Mesothelial cell of epicardium (in vitro differentiated cells): ENCODE measurements at places on chromosomes 1 and 21. TPM values are rescaled to one million over a fixed set of nuclear protein-coding genes. Genes with fewer than 3 reads are reported as not detected.

The MPZL1 gene
- total RNA-seq, result 134 to 154 TPM (median 138 TPM) in 3 replicates

The APCS gene
- total RNA-seq, result not detected in 3 replicates

The ABCG1 gene
- 4.2 to 4.4 TPM (median 4.3 TPM) in 3 replicates for total RNA-seq

The CALML6 gene
- 1.6 to 2.7 TPM (median 1.9 TPM) in 3 replicates for total RNA-seq

The STUM gene
- total RNA-seq, result 0.07 to 0.18 TPM (median 0.09 TPM) in 3 replicates

The HSD11B1 gene
- 0.63 TPM in 1 of 3 replicates, not detected in the others for total RNA-seq

The HAPLN2 gene
- 0.76 to 1.2 TPM (median 1.2 TPM) in 3 replicates for total RNA-seq

The S100A6 gene
- total RNA-seq, result 2.4 to 4.4 TPM (median 3.9 TPM) in 3 replicates

The AADACL4 gene
- total RNA-seq, result 0.31 to 0.36 TPM (median 0.31 TPM) in 3 replicates

The PPIAL4G gene
- total RNA-seq, result 0.13 TPM in 1 of 3 replicates, not detected in the others

GRCh38 chr1:228352677-228353481 is 53.8 kb downstream of the TRIM11 start:
- no peak overlapping the region for H3K4me3 ChIP-seq
- DNase-seq, result no peak
- H3K36me3 ChIP-seq, result peaks cover 1% of the 10 kb centered on the region
- H3K27ac ChIP-seq, result no peak overlapping the region
- no peaks in the 10 kb centered on the region for H3K27me3 ChIP-seq

DNA sequence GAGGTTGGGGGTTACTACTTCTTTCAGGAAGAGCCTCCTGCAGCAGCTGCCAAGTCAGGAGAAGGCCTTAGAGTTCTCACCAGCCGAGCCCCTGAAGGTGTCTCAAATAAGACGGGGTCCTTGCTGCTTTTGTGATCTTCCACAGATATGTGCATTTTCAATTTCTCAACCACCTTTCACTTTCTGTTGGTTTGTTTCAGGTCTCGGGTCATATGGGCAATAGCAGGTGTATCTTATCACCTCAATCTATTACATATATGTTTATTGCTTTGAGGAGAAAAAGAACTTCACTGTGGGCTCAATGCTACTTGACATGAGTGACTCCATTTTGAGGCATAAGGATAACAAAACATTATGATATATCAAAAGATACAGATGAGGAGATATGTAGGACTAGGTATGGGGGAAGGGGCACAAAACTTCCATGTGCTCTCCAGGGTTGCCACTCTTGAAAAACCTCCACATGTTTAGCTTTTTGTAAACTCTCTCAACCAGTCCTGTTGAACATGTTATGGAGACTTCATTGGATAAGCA is 1171.4 kb upstream of the ADGRL2 start:
- no peaks in the 10 kb centered on the region for H3K27me3 ChIP-seq
- DNase-seq, result no peak
- no peak overlapping the region for H3K27ac ChIP-seq

- H3K36me3 ChIP-seq, result no peaks in the 10 kb centered on the region
- no peak overlapping the region for H3K27ac ChIP-seq
- H3K4me1 ChIP-seq, result no peaks in the 10 kb centered on the region
- DNase-seq, result no peak
- peaks cover 15% of the 10 kb centered on the region for H3K27me3 ChIP-seq
- H3K4me3 ChIP-seq, result no peak overlapping the region
Observed at GRCh38 chr1:33072707-33073106, 8.2 kb upstream of the AZIN2 start.

GRCh38 chr1:228804640-228805413 is 69.5 kb downstream of the RHOU start:
- H3K36me3 ChIP-seq, result no peaks in the 10 kb centered on the region
- no peaks in the 10 kb centered on the region for H3K27me3 ChIP-seq
- peak overlapping the region; percentile 37 for H3K27ac ChIP-seq
- H3K4me1 ChIP-seq, result peaks cover 42% of the 10 kb centered on the region
- no peak overlapping the region for H3K4me3 ChIP-seq
- DNase-seq, result no peak

GRCh38 chr1:29732453-29732852 is 496.1 kb downstream of the PTPRU start:
- no peak overlapping the region for H3K27ac ChIP-seq
- no peaks in the 10 kb centered on the region for H3K36me3 ChIP-seq
- DNase-seq, result no peak
- peaks cover 10% of the 10 kb centered on the region for H3K27me3 ChIP-seq
- H3K4me3 ChIP-seq, result no peak overlapping the region

GRCh38 chr1:182806015-182806678 is 16.6 kb downstream of the NPL start:
- H3K4me1 ChIP-seq, result no peaks in the 10 kb centered on the region
- DNase-seq, result no peak
- H3K27ac ChIP-seq, result no peak overlapping the region
- no peaks in the 10 kb centered on the region for H3K27me3 ChIP-seq

GRCh38 chr1:152577168-152577567 is 3.1 kb downstream of the LCE3D start:
- H3K27me3 ChIP-seq, result no peaks in the 10 kb centered on the region
- H3K4me3 ChIP-seq, result no peak overlapping the region
- H3K27ac ChIP-seq, result no peak overlapping the region
- H3K4me1 ChIP-seq, result no peaks in the 10 kb centered on the region

- no peaks in the 10 kb centered on the region for H3K36me3 ChIP-seq
- H3K27me3 ChIP-seq, result no peaks in the 10 kb centered on the region
- H3K4me1 ChIP-seq, result peaks cover 48% of the 10 kb centered on the region
- no peak for DNase-seq
- no peak overlapping the region for H3K4me3 ChIP-seq
Observed at GRCh38 chr1:47809301-47810084, 187.7 kb downstream of the TRABD2B start.

GRCh38 chr1:114503916-114504422 is 7.0 kb downstream of the TRIM33 start:
- peaks cover 52% of the 10 kb centered on the region for H3K4me1 ChIP-seq
- H3K27ac ChIP-seq, result peak overlapping the region; percentile 63
- no peaks in the 10 kb centered on the region for H3K27me3 ChIP-seq
- H3K4me3 ChIP-seq, result no peak overlapping the region

GRCh38 chr1:194300340-194300739 is 1113.9 kb upstream of the B3GALT2 start:
- no peaks in the 10 kb centered on the region for H3K27me3 ChIP-seq
- DNase-seq, result no peak
- no peak overlapping the region for H3K27ac ChIP-seq

GRCh38 chr1:14672005-14672404 is 73.5 kb downstream of the KAZN start:
- H3K36me3 ChIP-seq, result peaks cover 13% of the 10 kb centered on the region
- peaks cover 2% of the 10 kb centered on the region for H3K27me3 ChIP-seq
- no peak for DNase-seq
- no peak overlapping the region for H3K4me3 ChIP-seq
- peak overlapping the region; percentile 51 for H3K27ac ChIP-seq

- no peak for DNase-seq
- peaks cover 22% of the 10 kb centered on the region for H3K4me1 ChIP-seq
- H3K27me3 ChIP-seq, result no peaks in the 10 kb centered on the region
- H3K27ac ChIP-seq, result peak overlapping the region; percentile 35
- H3K4me3 ChIP-seq, result no peak overlapping the region
- peaks cover under 1% of the 10 kb centered on the region for H3K36me3 ChIP-seq
Observed at GRCh38 chr1:178310685-178311105, 186.1 kb downstream of the CLEC20A start.

GRCh38 chr21:37837381-37837780 is 78.9 kb downstream of the KCNJ6 start:
- no peak overlapping the region for H3K27ac ChIP-seq
- H3K27me3 ChIP-seq, result peaks cover 14% of the 10 kb centered on the region

- no peak for DNase-seq
- H3K27ac ChIP-seq, result no peak overlapping the region
- H3K27me3 ChIP-seq, result no peaks in the 10 kb centered on the region
- H3K4me1 ChIP-seq, result no peaks in the 10 kb centered on the region
- peaks cover 3% of the 10 kb centered on the region for H3K36me3 ChIP-seq
- H3K4me3 ChIP-seq, result no peak overlapping the region
Observed at GRCh38 chr1:21239221-21239620, 51.0 kb downstream of the ECE1 start.
